ENCODE measurements at places on chromosomes 11 and 22. TPM values are rescaled to one million over a fixed set of nuclear protein-coding genes. Genes with fewer than 3 reads are reported as not detected.

Gene OR8G5
- total RNA-seq: not detected

DNA sequence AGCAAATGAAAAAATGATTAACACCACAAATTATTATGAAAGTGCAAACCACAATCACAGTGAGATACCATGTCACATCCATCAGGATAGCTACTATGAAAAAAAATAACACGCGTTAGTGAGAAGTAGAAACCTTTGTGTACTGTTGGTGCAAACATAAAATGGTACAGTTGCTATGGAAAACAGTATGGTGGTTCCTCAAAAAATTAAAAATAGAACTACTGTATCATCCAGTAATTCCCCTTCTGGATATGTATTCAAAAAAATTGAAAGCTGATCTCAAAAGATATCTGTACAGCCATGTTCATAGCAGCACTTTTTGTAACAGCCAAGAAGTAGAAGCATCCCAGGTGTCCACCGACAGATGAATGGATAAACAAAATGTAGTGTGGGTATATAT is 43.4 kb downstream of the CCDC81 start:
- H3K4me1 ChIP-seq: no peaks in the 10 kb centered on the region
- H3K36me3 ChIP-seq: no peaks in the 10 kb centered on the region
- H3K27ac ChIP-seq: no peak overlapping the region
- H3K27me3 ChIP-seq: no peaks in the 10 kb centered on the region
- no peak overlapping the region for H3K4me3 ChIP-seq
- DNase-seq: no peak

Gene MS4A1
- 1.7 TPM for total RNA-seq

DNA sequence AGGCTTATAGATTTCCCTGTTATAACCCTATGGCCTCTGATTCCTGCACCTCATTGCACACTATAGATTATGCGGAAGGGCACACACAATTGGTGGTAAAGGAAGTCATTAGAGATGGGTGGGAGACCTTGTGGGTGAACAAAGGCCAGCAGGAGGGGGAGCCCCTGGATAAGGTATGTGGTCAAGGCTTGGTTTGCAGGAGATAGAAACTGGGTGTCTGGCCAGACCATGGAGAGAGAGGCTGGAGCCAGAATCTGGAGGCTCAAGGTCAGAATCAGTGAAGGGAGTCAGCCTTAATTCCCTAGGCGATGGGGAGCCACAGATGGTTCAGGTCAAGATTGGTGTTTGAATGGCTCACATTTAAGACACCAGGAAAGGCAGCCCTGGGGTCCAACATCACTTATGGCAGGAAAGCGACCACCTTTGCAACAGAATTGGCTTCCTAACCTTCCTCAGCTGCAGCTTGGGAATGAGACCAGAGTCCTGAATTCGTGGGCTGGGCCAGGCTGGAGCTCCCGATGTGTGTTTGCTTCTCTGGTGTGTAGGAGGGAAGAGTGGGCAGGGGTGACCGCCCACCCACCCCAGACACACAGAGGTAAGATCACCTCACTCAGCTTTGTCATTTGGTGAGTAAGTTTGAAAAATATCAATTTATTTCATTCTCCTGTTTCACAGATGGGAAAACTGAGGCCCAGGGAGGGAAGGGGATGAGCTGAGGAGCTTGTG is 22.7 kb upstream of the SCUBE1 start:
- H3K27ac ChIP-seq: no peak overlapping the region
- DNase-seq: no peak
- no peaks in the 10 kb centered on the region for H3K27me3 ChIP-seq
- no peaks in the 10 kb centered on the region for H3K4me1 ChIP-seq
- H3K4me3 ChIP-seq: no peak overlapping the region

Gene SLC17A6
- total RNA-seq: not detected

DNA sequence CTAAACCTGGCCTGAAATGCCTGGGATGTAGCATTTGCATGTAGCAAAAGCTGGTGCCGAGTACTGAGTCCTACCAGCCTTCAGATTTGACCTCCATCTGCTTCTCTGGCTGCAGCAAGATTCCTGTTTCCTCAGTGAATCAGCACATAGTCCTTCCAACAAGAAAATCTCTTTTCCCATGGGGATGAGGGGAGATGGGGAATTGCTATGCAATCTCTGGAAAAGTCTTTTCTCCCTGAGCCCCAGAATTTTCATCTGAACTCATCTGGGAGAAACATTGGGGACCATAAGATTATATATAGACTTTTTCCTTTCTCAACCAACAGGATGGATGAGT is 32.0 kb upstream of the YWHAH start:
- H3K4me3 ChIP-seq: no peak overlapping the region
- no peaks in the 10 kb centered on the region for H3K4me1 ChIP-seq
- no peak overlapping the region for H3K27ac ChIP-seq
- H3K27me3 ChIP-seq: no peaks in the 10 kb centered on the region
- DNase-seq: no peak

DNA sequence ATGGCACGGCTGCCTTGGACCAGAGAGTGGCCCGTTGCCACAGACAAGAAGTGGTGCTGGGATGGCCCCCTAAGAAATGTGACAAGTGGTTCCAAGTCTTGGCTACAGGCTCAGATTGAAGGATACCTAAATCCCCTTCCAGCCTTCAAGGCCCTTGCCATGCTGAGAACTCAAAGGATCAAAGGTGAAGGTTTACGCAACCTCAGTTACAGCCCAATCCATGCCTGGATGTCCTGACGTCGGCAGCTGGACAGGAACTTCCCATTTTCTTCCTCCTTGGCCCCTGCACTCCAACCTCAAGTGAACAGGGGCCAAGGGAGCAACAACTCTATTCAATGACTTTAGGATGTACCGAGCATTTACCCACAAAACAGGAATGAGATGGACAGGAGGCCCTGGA is 95.4 kb downstream of the DHCR7 start:
- H3K27ac ChIP-seq: no peak overlapping the region
- no peaks in the 10 kb centered on the region for H3K4me1 ChIP-seq
- no peaks in the 10 kb centered on the region for H3K27me3 ChIP-seq
- no peak overlapping the region for H3K4me3 ChIP-seq
- DNase-seq: no peak

DNA sequence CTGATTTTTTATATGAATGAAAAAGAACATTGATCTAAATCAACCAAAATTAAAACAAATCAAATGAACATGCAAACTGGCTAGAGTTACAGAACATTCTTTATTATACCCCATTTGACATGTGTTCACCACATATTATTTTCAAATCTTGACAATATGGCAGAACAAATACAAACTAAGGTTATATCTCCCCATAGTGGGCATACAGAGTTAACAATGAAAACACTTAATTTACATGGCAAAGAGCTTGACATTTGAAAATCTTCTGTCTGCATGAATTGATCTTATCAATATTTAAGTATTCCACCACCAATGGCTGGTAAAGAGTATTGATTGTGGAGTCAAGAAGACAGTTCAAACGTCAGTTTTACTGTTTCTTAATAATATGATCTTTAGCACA is 197.9 kb upstream of the ANO3 start:
- no peaks in the 10 kb centered on the region for H3K4me1 ChIP-seq
- no peak for DNase-seq
- H3K27ac ChIP-seq: no peak overlapping the region

Gene CRYBA4
- total RNA-seq: not detected

- peak; percentile 8 for DNase-seq
- H3K36me3 ChIP-seq: no peaks in the 10 kb centered on the region
- H3K27ac ChIP-seq: no peak overlapping the region
- H3K27me3 ChIP-seq: no peaks in the 10 kb centered on the region
Observed at GRCh38 chr22:23061471-23062280, 8.6 kb upstream of the GNAZ start.

DNA sequence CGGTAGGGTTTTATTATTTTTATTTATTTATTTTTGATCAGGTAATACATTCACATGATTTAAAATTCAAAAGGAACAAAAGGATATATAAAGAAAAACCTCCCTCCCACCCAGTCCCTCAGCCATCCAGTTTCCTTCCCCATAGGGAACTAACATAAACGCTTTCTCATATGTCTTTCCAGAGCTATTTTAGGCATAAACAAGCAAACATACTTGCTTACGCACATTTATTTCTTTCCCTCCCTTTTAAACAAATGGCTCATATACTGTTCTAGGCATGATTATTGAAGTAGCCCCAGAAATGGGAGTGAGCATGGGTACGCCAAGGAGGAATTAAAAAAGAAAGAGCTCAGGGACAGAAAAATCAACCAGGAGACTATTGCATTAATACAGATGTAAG is 63.7 kb downstream of the LIF start:
- H3K27ac ChIP-seq: no peak overlapping the region
- H3K4me3 ChIP-seq: no peak overlapping the region
- no peaks in the 10 kb centered on the region for H3K36me3 ChIP-seq
- no peaks in the 10 kb centered on the region for H3K27me3 ChIP-seq
- H3K4me1 ChIP-seq: no peaks in the 10 kb centered on the region

Gene C1QTNF4
- 1.0 TPM for total RNA-seq

- no peaks in the 10 kb centered on the region for H3K36me3 ChIP-seq
- no peaks in the 10 kb centered on the region for H3K4me1 ChIP-seq
- H3K27me3 ChIP-seq: no peaks in the 10 kb centered on the region
- H3K27ac ChIP-seq: no peak overlapping the region
Observed at GRCh38 chr22:49415151-49415951, 412.3 kb downstream of the BRD1 start.

Gene PDE2A
- total RNA-seq: 0.97 TPM

Gene NCR3LG1
- 0.70 TPM for total RNA-seq

- no peaks in the 10 kb centered on the region for H3K4me1 ChIP-seq
- DNase-seq: no peak
- peaks cover 8% of the 10 kb centered on the region for H3K36me3 ChIP-seq
- no peak overlapping the region for H3K27ac ChIP-seq
- no peak overlapping the region for H3K4me3 ChIP-seq
Observed at GRCh38 chr11:18347471-18348125, 25.2 kb downstream of the GTF2H1 start.

Measured in naive thymus-derived CD4-positive, alpha-beta T cell (primary cell).